NCI-H187 (cell line): ENCODE measurements at places on chromosomes 1 and 21.

GRCh38 chr1:245389873-245390272 lies 235.1 kb downstream of the KIF26B start:
- DNase-seq = no peak

DNA sequence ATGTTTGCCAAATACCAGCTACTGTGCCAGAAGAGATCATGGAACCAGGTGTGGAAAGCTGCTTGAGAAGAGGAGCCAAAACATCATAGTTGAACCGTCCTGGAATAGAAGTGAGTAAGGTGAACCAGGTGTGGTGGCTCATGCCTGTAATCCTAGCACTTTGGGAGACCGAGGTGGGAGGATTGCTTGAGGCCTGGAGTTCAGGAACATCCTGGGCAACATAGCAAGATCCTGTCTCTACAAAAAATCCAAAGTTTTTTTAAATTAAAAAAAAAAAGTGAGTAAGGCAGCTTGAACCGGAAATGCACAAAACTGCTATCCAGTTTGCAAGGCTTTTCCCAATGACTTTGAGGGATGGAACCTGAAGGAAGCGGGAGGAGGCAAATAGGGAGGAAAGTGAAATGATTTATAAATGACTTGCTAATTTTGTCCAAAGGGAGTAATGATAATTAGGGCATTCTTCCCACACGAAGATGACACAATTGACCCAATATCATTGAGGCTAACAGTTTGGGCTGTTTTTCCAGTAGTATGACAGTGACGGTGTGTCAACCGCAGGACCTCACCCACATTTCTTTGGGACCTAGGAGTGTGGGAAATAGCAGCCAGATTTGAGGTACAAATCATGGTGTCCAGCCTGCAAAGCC lies 1.5 kb upstream of the CNN3 start:
- no peak for DNase-seq

- no peak for DNase-seq
These were observed 43.4 kb downstream of the KIAA1614 start for GRCh38 chr1:180956028-180956640.

- DNase-seq = no peak
These were observed at the start of gene KRTAP12-3 for GRCh38 chr21:44657635-44658540. Gene KRTAP12-3 (plus strand): TSS chr21:44657932. CDS start chr21:44657980, 48 bp downstream.

- DNase-seq = peak; percentile 8
These were observed 109.5 kb upstream of the SIM2 start for GRCh38 chr21:36589352-36589971.

DNA sequence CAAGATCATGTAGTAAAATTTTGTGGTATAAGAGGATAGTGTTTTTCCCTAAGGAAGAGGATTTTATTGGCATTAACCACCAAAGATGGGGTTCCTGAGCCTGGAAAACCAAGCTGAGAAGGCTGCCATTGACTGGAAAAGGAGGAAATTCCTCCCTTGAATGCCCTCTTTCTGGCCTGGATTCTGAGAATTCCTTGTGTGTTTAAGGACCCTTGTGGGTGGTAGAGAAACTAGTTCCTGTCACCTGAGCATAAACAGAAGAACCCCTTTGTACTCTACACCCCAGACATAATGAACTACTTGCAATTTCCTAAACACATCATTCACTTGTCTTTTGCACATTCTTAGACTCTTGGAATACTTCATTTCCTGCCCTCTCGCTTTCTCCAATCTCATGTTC lies 33.1 kb upstream of the CEP350 start:
- no peak for DNase-seq

DNA sequence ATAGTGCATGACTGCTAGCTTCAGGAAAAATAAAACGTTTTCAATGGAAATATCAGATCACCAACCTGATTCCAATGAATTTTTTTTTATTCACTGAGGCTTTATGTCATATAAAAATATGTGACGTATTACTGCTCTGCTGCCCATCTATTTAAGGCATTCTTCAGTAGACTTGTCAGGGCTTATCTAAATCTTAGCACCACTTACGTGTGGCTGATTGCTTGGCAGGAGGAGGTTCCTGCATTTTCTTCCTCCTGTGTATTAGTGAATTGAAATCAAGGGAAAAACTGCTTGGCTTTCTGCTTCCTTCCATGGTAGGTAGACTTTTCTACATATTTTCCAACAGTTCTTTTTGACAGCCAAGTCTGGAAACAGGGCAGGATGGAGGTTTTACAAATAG lies 80.3 kb downstream of the ROR1 start:
- DNase-seq = no peak

DNA sequence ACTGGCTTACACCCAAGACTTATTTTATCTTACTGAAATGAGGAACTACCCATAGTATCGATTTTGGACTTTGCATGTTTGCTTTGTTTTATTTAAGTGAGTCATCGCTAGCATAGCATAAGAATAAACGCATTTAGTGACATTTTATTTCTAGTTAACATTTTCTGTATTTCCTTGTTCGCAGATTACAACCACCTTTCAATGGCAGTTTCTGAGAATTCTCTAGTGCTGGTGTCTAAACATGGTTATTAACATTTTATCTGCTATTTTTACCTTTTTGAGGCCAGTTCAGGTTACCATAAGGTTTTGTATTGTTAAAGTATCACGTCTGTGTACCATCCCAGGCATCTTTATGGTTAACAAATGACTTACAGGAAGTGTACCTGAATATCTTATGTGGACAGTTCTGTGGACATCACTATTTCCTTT lies 24.5 kb downstream of the EEIG2 start:
- no peak for DNase-seq

GRCh38 chr1:31937300-31938183 lies 626 bp downstream of the PTP4A2 start:
- DNase-seq = no peak

- DNase-seq = no peak
These were observed 29.5 kb downstream of the LDLRAP1 start for GRCh38 chr1:25572708-25573590.

DNA sequence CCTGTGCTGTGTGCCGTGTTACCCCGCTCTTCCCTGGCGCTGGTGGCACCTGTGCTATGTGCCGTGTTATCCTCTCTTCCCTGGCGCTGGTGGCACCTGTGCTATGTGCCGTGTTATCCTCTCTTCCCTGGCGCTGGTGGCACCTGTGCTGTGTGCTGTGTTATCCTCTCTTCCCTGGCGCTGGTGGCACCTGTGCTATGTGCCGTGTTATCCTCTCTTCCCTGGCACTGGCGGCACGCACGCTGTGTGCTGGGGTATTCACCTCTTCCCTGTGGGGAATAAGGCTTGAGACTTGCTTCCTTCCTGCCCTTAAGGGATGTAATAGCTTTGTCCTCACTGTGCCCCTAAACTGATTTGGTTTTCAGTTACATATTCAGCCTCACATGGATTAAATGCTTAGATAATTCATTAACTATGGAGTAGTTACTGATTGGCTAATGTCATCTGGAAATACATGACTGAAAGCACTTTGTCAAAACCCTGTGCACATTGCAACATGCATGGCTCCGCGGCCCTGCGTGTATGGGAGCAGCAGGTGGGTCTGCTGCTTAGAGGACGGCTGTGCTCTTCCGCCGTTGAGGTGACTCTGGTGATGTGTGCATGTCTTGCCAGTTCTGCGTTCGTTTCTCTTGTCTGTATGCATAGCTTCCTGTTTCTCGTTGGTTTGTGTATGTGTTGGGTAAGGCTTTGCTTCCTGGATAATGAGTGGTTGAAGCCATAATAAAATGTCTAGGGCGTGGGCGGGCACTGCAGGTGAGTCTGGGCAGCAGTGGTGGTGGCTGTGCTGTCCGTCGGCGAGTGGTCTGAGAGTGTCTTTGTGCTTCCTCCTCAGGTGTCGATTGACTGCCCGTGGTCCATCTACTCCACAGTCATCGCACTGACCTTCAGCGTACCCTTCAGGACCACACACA lies 17.9 kb upstream of the PWP2 start:
- no peak for DNase-seq

DNA sequence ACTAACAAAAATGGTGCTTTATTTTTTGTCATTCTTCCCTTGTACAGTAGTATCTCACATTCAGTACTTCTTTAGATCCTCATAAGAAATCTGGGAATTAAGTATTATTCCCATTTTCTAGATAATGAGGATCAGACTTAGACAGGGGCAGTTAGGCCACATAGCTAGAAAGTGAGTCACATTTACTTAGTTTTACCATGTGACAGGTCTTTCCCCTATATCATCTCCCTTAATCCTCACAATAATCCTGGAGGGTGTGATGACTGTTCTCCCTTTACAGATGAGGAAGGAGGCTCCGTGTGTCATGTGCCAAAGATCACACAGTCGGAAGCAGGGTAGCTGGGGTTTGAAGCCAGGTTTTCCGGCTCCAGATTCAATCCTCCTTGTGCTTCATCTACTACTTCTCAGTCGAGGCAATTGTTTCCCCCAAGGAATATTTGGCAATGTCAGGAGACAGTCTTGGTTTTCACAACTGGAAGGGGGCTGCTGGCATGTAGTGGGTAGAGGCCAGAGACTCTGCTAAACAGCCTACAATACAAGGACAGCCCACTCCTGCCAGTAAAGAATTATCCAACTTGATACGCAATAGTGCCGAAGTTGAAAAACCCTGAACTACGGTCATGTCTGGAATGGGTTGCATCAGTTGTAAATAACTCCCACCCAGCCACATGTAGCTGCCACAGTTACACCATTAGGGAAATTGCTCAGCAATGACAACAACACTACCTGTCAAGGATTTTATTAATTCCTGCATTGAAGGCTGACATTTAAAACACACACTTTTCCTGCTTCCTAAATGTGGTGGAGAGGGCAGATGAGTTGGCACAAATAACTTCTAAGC lies 54.5 kb downstream of the C8B start:
- no peak for DNase-seq

- DNase-seq = no peak
These were observed 1.7 kb upstream of the EPS8L3 start for GRCh38 chr1:109765483-109765815.

DNA sequence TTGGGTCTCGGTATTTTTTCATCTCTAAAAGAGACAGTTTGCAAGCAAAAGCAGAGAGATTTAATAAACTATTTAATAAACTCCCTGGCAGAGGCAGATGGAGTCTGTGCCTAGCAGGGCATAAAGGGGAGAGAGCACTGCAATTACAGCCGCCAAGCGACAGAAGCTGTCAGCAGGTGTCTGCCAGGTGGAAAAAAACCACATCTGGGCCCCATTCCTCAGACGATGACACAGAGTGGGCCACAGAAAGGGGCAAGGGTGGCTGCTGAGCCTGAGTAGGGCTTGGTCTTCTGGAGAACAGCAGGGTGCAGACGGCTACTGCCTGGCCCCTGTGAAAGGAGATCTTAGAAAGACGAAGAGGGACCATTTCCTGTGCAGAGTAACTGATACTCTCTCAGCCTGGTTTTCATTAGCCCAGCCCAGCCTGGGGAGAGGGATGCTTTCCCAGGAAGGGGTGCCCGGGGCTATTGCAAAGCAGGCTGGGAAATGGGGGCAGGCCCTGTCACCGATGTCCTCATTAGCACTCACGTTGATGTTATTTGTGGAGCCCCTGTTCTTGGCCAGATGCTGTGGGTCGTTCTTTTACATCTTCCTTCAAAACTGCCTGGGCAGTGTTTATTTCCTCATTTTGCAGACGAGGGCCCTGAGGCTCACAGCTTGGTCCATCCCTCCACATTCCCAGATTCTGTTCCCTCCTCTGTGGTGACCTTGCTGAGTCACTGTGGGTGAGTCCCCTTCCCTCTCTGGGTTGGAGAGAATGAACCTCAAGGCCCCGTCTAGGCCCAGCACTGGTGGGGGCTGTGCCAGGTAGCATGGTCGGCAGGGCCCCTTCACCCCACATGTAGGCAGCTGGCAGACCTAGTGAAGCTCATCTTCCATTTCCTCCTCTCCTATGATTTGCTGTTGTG lies 472.7 kb downstream of the PTPRU start:
- DNase-seq = peak; percentile 44

- no peak for DNase-seq
These were observed 92.0 kb upstream of the BARHL2 start for GRCh38 chr1:90809093-90809492.

DNA sequence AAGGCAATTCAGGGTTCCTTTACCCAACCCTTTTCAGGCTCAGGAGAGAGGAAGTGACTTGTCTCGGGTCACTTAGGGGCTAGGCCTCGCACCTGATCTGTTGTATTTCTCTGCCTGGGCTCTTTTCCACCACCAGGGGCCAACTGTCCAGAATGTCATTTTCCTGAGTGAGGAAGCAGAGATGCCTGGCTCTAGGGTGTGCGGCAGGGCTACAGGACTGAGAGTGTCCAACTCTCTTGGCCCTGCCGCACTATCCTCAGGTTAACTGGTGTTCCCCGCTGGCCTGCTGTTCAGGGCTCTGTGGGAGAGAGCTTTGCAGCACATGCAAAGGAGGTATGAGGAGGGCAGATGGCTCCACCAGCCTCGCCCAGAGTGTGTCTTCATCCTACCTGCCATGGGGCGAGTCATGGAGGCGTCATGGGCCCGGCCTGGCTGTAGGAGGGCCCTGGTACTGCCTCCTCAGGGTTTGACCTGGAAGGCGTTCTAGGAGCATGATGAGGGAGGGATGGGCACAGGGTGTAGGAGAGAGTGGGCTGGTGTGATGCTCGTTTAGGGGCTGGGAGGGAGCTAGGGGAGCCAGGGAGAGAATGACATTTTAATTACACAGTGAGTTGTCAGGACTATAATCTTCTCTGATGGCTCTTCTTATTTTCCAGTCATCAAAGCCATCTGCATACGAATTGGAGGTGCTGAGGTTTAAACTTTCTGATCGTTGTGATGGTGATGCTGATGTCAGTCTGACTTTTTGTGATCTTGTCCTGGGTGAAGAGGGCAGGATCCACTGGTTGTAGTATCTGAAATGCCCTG lies 128.3 kb downstream of the NOS1AP start:
- no peak for DNase-seq

GRCh38 chr1:156750711-156751450 lies 594 bp downstream of the HDGF start:
- no peak for DNase-seq

DNA sequence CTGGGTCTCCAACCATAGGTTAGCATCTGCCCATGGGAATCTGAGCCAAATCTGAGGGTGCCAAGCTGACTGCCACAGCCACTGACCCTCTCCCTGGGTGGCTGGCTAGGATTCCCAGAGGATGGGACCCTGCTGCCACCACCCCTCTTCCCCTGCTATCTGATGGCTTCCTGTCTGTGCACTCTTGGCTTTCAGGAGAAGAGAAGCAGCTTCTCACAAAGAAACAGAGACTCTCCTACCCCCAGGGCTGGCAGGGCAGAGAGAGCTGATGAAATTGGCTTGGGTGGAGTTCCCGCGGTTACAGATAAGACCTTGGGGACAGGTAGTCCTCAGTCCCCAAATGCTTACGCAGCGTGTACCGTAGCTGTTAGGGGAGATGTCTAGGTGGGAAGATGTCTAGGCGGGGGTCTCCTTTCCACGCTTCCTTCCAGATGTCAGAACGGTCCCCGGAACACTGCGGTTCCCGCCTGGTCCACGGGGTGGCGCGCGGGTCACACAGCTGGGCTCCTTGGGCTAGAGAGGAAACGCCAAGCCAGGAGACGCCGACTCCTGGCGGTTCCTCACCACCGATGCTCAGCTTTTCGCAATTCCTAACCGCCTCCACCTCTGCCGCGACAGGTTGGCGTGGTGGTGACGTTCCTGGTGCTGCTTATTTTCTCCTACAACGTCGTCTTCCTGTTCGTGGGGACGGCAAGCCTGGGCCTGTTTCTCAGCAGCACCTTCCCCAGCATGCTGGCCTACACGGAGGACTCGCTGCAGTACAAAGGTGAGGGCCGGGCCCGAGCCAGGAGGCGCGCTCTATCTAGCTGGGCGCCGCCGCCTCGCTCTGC lies 40.1 kb downstream of the ELK4 start:
- DNase-seq = peak; percentile 91
